ENCODE measurements at places on chromosomes 5 and 9.

DNA sequence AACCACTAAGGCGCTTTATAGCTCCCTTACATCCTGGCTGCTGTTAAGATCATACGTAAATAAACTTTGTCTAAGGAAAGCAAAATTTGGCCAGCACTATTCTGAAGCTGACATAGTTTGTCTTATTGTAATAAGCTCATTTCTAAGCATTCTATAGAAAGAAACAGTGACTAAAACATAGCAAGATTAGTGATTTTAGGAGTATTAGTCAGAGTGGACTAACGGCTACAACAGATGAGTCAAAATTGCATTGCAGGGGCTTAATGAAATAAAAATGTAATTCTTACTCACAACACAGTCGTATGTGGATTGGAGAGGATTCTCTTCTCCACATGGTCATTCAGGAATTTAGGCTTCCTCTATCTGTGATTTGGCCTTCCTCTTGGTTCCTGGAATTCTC is 347.6 kb downstream of the GADD45G start:
- no peak for DNase-seq

GRCh38 chr5:65779643-65780042 is 57.6 kb downstream of the NLN start:
- DNase-seq: no peak

- peak; percentile 65 for DNase-seq
Measured at GRCh38 chr5:126031989-126032716, 391.1 kb upstream of the GRAMD2B start.

DNA sequence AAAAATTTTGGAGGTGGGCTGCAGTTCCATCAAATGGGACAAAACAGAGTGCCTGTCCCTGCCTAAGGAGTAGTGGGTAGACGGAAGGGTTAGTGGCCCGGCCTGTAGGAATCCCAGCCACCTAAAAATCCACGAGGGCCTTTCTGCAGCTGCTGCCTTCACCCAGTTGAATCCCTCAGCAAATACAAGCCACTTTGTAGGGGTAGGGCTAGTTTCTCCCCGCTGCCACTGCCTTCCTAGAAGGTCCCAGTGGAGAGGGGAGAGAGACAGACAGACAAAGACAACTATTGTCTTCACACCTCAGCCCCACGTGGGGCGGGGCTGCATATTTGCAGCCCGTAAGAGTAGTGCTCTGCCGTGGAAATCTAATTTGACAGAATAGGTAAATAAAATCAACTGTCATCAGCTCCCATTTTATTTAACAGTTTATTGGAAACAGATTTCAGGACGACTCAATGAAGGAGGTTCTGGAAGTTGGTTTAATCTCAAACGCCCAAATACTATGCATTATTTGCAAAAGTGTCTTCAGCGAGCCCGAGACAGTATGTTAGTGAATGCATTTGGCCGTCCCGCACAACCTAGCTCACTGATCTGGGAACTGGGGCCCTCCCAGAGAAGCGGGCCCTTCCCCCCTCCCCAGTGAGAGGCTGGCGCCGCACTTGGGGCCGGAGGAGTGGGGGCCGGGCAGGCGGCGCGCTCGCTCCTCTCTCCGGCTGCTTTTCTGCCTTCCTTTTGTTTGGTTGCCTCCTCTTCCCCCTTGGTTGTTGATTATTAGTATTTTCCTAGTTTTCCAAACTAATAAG is 67.6 kb upstream of the TBCA start:
- no peak for DNase-seq

DNA sequence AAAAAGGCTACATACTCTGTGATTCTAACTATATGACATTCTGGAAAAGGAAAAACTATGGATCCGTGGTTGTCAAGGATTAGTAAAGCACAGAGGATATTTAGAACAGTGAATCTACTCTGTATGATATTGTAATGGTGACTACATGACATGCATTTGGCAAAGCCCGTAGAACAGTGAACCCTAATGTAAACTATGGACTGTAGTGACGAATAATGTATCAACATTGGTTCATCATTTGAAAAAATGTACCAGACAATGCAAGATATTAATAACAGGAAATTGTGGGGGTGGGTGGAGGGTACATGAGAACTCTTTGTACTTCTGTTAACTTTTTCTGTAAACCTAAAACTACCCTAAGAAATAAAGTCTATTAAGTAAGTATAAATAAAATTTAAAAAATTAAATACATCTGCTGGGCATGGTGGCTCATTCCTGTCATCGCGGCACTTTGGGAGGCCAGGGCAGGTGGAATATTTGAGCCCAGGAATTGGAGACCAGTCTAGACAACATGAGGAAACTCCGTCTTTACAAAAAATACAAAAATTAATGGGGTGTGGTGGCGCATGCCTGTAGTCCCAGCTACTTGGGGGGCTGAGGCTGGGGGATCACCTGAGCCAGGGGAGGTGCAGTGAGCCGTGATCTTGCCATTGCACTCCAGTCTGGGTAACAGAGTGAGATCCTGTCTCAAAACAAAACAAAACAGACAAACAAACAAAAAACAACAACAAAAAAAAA is 101.7 kb upstream of the TBC1D2 start:
- no peak for DNase-seq

DNA sequence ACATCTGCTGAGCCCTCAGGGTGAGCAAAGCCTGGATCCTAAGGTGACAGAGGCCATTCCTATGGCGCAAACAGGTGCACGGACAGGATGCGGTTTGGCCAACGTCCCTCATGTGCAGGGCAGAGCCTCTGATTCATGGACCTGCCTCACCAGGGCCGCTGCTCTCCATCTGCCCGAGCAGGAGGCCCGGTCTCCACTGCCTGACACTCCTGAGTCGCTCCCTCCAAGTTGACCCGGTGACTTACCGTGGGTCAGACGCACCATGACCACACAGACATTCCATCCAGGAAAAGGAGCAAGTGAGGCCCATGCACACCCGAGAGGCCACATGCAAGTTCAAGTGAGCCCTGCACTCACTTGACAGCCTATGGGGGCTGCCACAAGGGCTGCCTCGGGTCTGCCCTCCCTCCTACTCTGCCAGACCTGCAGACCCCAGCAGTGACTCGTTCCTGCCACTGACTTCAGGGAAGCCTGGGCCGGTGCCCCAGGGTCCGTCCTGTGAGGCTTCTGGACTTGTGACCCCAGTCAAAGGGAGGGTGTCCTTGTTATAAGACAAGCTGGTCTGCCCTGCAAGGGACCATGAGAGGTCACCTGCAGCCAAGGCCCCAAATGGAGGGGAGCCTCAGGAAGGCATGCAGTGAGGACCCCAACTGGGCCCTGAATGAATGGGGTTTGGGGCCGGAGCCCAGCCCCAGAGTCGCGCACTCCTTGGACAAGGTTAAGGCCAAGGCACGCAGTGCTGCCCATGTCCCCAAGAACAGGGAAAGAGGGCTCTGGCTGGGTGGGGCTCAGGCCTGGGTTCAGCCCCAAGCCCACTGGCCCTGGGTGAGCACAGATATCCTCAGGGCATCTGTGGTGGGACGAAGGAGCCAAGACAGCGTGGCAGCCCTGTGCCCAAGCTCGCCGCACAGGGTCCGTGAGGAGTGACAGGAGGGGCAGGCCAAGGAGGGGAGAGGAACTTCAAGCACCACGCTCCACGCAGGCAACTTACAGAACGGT is 10.1 kb downstream of the BRD3OS start:
- DNase-seq: no peak

DNA sequence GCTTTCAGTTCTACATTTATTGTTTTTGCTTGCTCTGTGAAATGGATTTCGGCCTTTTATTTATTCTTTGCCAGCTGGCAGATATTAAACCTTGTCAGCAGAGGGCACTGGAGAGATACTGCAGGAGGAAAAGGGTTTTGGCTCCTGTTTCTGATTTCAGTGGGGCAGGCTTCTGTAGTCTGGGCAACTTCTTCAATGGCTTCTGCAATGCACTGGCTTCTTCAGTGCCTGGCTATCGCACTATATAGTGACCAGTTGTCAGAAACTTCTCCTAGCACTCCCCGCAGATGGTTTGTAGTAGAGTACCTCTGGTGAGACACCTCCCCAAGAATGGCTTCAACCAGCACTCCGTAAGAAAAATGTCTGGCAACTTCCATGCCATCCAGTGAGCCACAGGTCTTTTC is 3.2 kb upstream of the NFX1 start:
- DNase-seq: no peak
